Right lung (tissue), 10 donors: ENCODE measurements at places on chromosomes 3 and 15. TPM values are rescaled to one million over a fixed set of nuclear protein-coding genes. Genes with fewer than 3 reads are reported as not detected.

GRCh38 chr15:78811825-78812183 is 540 bp upstream of the ADAMTS7 start:
- no peak for DNase-seq

- peak; percentile 33 for DNase-seq
Observed at GRCh38 chr3:178325330-178325729, 210.9 kb upstream of the KCNMB2 start.

The SLC15A2 gene
- polyA plus RNA-seq = 13.4 TPM

GRCh38 chr3:188060840-188061544 is 93.0 kb upstream of the LPP start:
- DNase-seq = no peak

GRCh38 chr3:112302150-112302830 is 8.3 kb upstream of the SLC9C1 start:
- no peak for DNase-seq

The CFAP92 gene
- 4.2 TPM for polyA plus RNA-seq

The ICE2 gene
- 63.3 TPM for polyA plus RNA-seq

DNA sequence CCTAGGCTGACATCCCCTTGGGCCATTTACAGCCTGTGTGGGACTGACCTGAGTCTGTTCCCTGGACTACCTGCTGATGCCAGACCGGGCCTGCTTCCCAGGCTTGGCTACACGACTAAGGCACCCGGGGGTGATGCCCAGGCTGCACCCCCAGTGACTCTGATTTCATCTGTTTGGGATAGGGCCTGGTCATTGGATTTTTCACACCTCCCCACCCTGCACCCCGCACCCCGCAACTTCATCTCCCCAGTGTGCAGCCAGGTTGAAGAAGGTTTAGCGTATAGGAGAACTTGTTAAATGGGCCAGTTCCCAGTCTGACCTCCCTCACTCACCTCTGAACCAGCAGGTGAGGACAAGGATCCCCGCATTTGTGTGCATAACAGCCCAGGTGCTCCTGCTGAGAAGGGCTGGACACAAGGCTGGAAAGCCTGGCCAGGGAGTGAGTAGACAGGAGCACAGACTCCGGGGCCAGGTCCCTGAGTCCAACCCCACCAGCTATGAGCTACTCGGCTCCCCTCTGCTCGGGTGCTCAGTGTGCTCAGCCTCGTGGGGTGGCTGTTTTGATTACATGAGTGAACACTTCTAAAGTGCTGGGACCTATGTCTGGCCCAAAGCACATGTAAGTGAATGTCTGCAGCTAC is 18.5 kb downstream of the SLC6A20 start:
- no peak for DNase-seq

GRCh38 chr3:152284906-152285305 is 16.2 kb downstream of the MBNL1 start:
- no peak for DNase-seq
